ENCODE measurements at places on chromosomes 2 and 18. TPM values are rescaled to one million over a fixed set of nuclear protein-coding genes. Genes with fewer than 3 reads are reported as not detected.

The SOWAHC gene
- 29.5 TPM for total RNA-seq

The DPP4 gene
- 81.0 TPM for total RNA-seq

The LOXHD1 gene
- total RNA-seq, result not detected

The MYO5B gene
- 6.6 TPM for total RNA-seq

The ERMN gene
- total RNA-seq, result not detected

The ACVR1C gene
- total RNA-seq, result 0.13 TPM

The FRZB gene
- 1.4 TPM for total RNA-seq

The RIT2 gene
- total RNA-seq, result not detected

The OXER1 gene
- 0.13 TPM for total RNA-seq

All from articular chondrocyte of knee joint (primary cell).